ENCODE measurements at places on chromosomes 13 and 19.

DNA sequence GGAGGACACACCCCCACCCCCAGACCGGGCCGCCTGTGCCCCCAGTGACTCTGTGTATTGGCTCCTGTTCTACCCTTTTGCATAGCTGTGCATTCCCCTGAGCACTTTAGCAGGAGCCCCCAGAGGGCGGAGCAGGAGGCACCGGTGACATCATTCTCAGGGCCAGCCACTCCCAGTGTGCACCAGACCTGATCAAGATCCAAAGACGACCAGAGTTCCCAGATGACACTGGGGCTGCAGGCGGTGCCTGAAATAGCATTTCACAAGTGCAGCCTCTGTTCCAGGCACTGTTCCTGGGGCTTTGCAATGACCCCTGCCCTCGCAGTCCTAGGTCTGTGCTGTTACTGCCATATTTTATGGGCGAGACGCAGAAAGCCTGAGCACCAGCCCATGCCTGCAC, 14.5 kb upstream of the PTPRS start:
- no peak for DNase-seq

DNA sequence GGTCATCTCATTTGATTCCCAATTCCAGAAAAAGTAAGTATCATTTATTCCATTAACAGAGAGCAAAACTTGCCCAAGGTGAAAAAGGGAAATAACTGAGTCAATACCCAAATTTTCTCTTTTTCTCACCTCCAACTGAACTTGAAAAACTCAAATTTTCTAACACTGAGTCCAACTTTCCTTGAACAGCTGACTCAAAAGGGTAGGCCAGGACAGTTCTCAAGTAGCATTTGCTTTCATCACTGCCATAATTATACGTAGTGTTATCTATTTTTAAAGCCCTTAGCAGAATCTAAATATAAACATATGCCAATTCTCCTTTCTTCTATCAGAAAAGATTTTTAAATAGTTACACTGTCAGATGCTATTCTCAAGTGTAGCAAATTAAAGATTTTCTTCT, 3.5 kb downstream of the N4BP2L2 start:
- no peak for DNase-seq

DNA sequence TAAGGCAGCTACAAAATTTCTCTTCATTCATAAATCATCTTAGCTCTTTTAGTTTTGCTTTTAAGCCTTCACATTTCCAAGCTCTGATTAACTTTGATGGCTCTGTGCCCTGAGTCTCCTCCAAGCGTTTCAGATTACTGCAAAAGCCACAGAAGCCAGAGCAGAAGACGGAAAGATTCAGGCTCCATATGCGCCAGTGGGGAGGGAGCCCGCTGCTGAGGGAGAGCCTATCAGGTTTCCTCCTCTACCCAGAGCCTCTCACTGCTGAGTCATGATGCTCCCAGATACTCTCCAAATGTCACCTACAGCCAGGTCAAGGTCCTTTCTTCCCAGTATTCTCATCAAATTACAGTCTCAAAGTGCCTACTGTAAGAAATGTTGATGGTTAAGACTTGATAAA, 193.6 kb downstream of the RAP2A start:
- peak; percentile 79 for DNase-seq

DNA sequence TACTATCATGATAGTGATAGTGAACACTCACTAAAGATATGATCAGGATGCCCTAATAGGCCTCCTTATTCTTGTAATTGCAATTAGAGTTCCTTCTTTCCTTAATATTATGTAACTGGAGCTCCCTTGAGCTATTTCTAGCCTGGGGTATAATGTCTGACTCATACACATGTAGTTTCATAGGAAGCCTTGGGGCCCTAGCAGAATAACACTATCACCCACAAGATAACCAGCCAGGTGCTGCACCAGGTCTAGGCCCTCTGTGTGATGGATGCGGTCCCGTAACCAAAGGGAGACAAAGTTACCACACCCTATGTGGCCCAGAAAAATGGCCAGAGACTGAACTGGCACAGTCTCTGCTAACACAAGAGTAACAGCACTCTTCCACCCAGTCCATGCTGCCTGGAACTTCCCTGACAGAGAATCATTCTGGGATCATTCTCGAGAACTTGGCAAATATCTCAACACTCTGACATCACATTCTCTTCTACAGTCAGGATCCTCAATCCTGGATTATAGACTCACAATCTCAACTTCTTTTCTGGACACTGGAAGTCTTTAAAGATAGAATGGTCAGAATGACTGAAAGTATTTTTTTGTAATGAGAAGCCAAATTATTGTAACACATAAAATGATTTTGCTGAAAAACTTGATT, 32.6 kb upstream of the IGFL4 start:
- no peak for DNase-seq

GRCh38 chr13:45823583-45823982, 28.0 kb downstream of the SIAH3 start:
- DNase-seq, result no peak

DNA sequence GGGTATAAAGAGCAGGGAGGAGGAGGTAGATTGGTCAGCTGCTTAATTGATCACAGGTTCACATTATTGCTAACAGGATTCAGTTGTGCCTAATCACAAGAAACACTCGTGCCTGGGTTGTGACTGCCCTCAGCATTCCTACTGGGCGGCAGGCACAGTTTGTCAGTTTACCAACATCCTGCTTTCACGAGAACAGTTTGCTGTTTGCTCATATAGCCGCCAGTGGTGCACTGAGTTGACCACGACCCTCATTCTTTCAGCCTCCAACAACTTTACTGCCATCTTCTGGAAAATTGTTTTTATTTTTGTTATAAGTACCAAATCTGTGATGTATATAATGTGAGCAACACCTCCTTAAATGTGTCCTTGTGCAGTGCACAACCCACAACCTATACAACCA, 16.2 kb upstream of the IFT88 start:
- DNase-seq, result no peak

DNA sequence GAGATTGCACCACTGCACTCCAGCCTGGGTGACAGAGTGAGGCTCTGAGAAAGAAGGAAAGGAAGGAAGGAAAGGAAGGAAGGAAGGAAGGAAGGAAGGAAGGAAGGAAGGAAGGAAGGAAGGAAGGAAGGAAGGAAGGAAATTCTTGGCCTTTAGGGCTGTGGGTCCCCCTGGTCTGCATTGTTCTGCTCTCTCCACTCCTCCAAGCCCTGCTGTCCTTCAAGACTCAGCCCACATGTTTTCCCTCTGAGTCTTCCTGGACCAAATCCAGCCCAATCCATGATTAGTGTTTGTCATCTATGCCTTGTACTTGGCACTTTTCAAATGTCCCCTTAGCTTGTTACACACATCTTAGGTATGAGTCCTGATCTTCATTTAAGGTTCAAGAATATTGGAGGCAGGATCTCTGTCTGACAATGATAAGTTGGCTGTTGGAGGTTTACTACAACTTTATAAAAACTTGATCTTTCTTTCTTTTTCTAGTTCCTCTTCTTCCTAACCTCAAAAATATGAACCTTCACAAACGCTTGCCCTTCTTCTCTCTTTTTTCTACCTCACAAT, 48.8 kb upstream of the INTS6 start:
- no peak for DNase-seq

- DNase-seq, result no peak
Measured at GRCh38 chr13:42066542-42066941, 18.1 kb downstream of the DGKH start.

DNA sequence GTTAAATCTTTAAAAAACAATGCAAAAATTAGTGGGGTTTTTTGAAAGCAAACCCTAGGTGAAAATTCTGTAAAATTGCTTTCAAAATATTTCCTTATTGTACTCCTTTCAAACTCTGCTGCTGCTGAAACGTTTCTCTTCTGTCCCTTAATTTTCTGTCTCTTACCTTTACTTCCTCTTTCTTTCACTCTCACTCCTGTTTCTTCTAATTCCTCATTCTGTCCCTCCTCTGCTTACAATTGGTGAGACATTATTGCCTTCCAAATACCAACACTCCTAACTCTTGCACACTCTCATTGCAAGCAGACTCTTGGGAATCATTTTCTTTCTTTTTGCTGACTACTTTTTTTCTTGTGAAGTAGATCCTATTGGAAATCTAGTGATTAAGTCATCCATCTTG, 685.6 kb upstream of the SLITRK1 start:
- no peak for DNase-seq

Data from DMS 273 treated with DMSO at 0.1 percent for 48 hours (cell line).